ENCODE measurements at places on chromosomes 5 and 9.

DNA sequence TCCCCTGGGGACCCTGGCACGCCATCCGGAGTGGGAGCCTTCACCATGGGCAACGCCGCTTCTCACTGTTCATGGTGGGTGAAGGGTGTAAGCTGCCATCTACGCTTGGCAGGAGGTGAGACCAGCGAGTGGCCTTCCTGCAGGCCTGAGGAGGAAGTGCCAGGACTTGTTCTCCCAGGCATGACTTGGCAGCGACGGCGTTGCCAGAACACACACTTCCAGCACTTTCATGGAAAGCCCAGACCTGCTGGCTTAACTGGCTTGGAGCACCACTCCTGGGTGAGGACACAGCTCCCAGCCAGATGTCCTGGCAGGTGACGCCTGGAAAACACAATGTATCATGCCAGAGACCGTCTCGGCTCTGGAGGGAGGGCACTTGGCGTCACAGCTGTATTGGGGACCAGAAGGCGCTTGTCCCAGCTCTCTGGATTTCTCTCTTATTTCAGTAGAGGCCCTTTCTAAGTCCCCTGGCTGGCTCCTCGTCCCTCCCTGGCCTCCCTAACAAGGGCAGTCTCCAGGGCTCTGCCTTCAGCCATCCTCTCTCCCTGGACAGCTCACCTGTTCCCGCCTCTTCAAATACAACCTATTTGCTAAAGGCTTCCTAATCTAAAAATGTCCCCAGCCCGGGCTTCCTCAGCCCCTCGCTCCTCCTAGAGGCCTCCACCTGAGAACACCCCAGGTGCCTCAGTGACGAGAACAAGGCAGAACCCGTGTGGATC lies 188.3 kb downstream of the OLFM1 start:
- DNase-seq, result no peak

GRCh38 chr9:137390553-137391410 lies 32.2 kb downstream of the EXD3 start:
- no peak for DNase-seq

GRCh38 chr9:106587042-106587441 lies 275.9 kb upstream of the ZNF462 start:
- no peak for DNase-seq

DNA sequence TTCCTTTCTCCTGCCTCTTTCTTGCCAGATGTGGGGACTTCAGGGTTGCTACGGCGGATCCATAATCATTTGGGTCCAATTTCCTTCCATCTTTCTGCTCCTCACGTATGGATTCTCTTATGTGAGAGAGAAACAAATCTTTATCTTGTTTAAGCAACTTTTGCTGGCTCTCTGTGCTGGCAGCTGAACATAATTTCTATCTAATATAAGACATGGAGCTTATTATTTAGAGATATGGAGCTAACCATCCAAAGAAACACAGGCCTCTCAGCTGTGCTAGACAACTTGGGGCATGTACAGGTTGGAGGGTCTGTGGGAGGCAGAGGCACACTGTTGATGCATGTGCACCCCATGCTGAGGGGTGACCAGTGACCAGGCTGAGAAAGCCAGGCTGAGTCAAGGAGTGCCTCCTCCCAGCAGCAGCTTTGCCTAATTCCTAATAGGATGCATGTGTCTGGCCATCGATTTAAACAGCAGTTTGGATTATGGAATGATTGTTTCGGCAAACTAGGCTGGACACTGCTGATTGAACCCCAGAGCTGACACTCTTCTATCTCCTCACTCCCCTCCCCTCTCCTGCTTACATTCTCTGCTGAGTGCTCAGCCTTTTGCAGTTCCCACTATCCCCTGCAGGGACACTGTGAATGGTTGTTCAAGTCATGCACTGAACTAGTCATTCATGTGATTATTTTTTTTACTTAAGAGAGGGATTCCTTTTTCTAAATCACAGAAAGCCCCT lies 195.8 kb downstream of the ERCC6L2 start:
- no peak for DNase-seq

Measured in AG09309 (cell line).